ENCODE measurements at places on chromosomes 4 and X.

- no peak for DNase-seq
Measured at GRCh38 chr4:70818921-70819320, 20.8 kb downstream of the GRSF1 start.

DNA sequence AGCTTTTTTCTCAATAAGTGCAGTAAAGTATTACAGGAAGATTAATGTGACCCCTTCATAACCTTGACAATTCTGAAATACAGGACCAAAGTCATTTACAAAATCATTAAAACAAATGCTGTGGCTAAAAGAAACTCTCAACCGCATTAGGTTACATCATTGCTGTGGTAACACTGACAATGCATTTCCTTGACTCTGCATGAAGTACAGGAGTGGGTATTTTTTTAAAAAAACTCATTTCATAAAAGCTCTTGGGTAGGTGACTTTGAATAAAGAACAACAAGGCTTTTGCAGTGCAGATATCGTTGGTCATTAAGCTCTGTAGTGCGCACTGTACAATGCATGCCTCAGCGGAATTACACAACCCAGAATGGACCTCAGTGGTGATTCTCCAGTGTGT is 23.4 kb upstream of the XK start:
- no peak for DNase-seq

DNA sequence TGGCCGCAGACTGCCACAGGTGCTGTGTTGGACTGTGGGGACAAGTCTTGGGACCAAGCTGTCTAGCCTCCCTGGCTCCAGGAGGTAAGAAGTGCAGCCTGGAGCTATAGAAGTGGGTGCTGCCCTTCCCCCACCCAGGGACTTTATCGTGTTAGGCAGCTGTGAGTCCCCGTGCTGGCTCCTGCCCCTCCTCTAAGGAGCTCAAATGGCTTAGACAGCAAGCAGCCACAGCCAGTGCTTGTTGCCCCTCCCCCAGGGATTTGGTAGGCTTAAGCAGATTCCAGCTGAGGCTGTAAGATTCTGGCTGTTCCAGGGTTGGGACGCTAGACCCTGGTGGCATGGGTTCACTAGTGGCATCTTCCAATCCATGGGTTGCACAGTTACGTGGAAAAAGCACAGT is 979.4 kb upstream of the PCDH10 start:
- DNase-seq, result no peak

- DNase-seq, result no peak
Measured at GRCh38 chrX:2489446-2490445, 11.0 kb downstream of the DHRSX start.

GRCh38 chrX:123486297-123486696 is 246.6 kb downstream of the THOC2 start:
- no peak for DNase-seq

- DNase-seq, result peak; percentile 57
Measured at GRCh38 chr4:55545641-55546505, 836 bp downstream of the CLOCK start.

DNA sequence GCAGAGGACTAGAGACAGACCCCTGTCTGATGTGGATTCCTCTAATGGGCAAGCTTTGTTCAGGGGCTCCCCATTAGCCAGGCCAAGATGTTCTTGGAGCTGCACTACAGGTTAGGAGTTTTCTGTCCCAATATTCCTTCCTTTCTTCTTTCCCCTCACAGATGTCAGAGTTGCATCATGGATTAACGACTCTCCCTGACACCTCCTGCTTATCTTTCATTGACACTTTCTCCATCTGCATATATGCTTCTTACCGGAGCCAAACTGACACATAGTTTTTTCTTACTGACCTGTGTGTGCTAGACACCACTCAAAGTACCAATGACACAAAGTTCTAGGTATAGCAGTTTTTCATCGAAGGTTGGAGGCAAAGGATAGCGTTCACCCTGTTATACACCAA is 228.6 kb upstream of the HCCS start:
- no peak for DNase-seq

Data from CD4-positive, alpha-beta T cell treated with Interferon alpha-2 for 1 hour (primary cell).